Stimulated activated CD8-positive, alpha-beta memory T cell treated with anti-CD3 and anti-CD28 coated beads, Interleukin-7, amount 100 ng/mL, for 48 hours (primary cell): ENCODE measurements at places on chromosomes 3 and 15.

DNA sequence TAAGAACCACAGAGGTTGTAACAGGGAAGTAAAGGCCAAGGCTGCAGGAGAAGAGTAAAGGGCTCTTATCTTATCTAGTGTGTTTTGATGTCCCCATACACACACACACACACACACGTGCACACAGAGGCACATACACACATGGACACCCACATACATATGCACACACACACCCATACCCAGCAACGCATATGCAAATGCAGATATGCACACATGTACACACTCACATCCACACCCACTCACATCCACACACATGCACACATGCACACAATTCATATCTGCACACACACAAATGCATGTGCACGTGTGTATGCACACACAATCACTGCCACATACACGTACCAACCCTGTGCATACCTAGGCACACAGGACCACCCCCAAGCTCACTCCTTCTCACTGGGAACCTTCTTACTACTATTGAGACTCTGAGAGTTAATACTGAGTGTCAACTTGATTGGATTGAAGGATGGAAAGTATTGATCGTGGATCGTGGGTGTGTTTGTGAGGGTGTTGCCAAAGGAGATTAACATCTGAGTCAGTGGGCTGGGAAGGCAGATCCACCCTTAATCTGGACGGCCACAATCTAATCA lies 99.0 kb upstream of the AKAP13 start:
- no peak for DNase-seq

GRCh38 chr3:52259035-52259434 lies 13.5 kb downstream of the PPM1M start:
- no peak for DNase-seq

DNA sequence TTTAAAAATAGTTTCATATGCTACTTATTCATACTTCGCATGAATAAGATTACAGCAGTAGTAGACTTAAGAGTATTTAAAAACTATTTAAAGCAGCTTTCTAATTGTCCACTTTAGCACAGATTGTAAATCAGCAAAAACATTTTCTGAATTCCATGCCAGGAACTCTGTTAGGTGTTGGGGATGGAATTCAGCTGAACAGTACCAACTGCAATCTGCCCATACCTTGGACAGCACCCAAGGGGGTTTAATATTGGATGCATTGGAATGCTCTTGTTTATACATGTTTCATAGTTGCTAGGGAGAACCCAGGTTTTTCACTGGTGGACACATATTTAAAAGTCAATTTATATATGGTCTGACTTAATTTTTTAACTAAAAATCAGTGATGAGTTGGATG lies 74.8 kb downstream of the PPM1L start:
- no peak for DNase-seq

DNA sequence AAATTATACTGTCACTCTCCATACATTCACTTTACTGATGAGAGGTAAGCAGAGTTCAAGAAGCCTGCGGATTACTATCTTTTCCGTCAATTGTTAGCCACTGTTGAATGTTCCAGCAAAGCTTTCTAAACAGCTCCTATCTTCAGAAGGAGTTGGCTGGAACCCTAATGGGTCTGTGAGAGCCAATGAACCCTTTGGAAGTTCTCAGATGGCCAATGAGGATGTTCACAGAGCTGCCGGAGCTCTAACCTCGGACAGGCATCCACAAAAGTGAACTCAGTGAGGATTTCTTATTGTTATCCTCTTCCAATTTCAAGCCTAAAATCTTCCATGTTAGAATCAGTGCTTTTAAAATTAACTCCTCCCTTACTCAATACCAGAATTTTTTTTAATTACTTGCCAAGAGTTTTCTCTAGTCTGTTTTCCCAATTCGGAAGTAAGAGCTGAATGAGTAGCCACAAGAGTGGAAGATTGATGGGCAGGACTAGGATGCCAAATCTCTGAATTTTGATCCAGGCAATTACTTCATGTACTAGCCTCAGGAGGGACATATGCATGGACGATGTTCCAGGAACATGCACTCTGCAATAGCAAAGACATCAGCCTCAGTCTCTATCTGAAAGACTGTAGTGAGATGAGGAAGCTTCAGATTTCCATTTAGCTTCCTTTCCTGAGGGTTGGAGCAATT lies 78.1 kb downstream of the AGBL1 start:
- DNase-seq: no peak

DNA sequence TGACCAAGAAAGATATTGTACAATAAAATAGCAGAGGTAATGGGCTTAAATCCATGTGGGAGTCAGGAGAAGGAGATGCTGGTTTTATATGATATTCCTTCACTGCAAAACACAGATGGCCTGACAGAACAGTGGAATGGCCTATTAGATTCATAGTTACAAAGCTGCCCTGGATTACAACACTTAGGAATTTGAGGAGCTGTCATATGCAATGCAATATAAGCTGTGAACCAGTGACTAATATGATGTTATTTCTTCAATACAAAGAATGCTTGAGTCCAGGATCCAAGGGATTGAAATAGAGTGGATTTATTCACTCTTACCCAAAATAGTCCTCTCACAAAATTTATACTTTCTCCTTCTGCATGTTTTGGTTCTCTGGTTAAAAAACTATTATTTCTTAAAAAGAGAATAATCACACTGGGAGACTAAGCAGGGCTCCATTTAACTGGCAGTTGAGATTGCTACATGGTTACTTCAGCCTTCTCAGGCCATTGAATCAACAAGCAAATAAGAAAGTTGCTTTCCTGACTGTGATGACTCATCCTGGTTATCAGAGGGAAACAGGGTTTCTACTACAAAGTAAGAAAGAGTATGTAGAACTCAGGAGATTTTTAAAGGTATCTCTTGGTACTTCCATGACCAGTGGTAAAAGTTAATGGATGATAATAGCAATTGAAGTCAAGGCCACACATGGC lies 79.8 kb upstream of the ZPLD1 start:
- DNase-seq: no peak

GRCh38 chr15:71252044-71252739 lies 136.9 kb downstream of the THSD4 start:
- DNase-seq: no peak

DNA sequence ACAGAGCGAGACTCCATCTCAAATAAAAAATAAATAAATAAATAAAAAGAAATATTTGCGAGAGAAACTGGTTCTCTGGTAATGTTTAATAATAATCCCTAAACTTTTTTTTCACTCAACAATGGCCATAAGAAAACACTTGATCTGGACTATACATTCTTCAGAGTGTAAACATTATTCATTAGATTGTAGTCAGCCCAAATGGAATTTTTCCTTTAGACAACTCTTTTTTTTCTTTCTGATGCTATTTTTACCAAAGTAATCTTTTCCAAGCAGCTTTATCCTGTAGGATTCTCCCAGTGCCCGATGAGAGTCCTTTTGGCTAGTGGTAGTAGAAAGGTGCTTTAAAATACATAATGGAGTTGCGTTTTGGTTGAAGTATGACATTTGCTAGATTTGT lies 90.4 kb downstream of the NEDD4 start:
- DNase-seq: no peak

DNA sequence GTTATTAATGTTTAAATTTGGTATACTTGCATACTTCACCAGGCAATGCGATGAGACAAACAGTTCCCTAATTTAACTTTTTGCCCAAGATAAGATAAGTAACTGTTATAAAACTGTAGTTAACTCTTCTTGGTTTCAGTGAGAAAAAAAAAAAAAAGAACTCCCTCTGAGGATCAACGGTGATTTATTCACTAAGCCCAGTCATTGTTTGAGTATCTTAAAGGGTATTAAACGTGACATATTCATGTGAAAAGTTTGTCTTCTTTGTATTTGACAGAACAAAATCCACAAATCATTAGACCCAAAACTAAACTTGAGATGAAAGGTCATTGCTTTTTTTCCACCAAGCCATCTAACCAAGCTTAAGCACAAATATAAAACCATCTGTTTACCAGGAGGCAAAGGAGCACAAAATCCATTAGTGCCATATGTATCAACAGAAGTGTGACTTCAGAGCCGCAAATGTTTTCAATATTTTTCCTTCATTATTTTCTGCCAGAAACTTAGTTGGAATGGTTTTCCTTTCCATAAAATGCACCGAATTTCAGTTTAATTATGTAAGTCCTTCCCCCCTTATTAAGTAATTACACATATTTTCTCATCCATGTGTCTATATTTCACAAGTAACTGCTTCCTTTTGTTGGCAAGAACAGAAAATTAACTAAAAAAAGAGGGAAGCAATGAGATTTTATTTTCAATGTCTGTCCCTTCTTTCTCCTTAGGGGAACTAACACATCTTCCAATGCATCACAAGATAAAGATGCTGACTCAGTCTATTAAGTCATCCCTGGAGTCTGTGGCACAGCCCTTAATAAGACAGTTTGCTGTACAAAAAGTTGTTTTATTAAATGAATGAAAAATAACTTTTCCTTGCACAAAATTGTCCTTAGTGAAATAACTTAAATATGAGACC lies 92.2 kb upstream of the RAP2B start:
- no peak for DNase-seq

DNA sequence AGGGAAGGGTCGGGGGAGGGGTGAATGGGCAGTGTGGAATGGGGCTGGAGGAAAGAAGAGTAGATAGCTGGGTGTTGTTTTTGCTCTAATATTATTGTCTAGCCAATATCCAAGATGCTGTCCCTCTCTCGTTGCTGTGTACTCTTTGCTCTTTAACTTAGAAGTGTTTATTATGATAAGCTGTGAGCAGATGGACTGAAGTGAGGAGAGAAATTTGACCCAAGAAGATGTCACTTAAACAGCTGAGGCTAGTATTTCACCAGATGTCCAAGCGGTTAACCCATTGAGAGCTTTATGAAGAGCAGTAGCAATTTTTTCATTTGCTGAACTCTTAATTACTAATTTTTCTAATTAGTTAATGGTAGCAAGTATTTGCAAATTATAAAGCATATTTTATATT lies 212.2 kb upstream of the TP63 start:
- no peak for DNase-seq

DNA sequence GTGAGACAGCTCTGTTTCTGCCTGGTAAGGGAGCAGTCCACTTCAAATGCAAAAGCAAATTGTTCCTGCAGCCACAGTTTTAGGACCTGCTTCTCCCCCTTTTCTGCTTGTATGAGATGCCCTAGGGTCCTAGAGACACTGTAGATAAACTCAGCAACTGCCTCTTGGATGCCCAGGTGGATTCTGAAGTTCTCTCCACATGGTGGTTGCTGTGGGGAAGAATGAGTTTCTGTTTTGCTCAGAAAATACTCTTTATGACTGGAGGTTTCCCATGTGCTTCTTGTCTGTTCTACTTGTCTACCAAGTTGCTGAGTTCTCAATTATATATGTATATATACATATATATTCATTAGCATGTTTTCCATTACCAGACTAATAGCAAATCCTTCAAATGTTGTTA lies 5.6 kb upstream of the ZNF80 start:
- no peak for DNase-seq

GRCh38 chr15:94077938-94078337 lies 153.4 kb upstream of the MCTP2 start:
- DNase-seq: no peak

- DNase-seq: no peak
These were observed 88.8 kb downstream of the CPN2 start for GRCh38 chr3:194262176-194262924.

DNA sequence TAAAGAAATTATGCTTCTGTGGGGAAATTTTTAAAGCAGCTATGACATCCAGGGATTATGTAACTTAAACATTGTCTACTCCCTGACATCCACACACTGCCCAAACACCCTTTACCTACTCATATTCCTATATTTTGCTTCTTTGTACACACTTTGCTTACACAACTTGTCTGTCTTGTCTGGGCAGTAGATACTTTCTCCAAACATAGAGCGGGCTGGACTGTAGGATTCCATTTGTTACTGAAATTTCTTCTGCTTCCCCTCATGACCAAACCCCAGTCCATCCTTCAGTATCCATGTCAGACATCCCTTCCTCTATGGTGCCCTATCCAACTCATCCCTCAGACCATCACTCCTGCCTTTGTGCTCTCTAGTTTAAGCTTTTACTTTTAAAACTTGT lies 19.9 kb downstream of the NCEH1 start:
- DNase-seq: no peak

DNA sequence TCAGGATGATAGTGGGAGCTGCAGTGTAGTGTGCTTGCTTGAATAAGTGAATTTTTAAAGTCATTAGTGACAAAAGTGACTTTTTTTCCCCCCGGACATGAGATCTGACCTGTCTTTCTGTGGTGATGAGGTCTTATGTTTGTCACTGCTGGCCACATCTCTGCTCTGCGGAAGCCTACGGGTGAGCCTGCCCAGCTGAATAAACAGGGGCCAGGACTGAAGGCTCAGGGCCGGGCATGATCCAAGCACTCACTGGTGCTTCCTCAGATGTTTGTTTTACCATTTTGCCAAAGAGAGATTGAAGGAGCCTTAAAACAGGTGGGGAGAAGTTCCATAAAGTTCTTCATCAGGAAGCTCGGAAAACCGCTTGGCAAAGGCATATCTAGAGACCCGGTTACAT lies 35.0 kb downstream of the RPL39L start:
- DNase-seq: no peak

- DNase-seq: no peak
These were observed 94.9 kb upstream of the AADACL2 start for GRCh38 chr3:151638555-151639417.
